ENCODE measurements at places on chromosomes 16 and 17.

- DNase-seq, result no peak
Observed at GRCh38 chr16:57143149-57143921, 42.5 kb downstream of the PSME3IP1 start.

DNA sequence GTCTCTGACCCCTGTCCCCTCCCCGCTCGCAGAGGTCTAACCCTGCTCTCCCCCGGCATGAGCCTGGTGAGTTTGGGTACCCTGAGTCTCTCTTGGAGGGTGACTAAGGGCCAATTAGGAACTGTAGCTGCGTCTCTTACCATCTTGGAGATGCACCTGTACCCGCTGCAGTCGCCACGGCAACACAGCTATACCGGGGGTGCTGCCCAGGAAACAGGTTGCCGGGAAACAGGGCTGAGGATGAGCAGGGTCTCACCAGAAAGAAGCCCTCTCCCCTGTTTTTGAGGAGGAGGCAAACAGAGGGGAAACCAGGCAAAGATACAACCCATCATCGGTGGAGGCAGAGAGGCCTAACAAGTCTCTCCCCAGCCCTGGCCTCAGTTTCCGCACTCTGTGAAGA, 140.2 kb downstream of the TMEM132E start:
- DNase-seq, result no peak

GRCh38 chr16:4139968-4140367, 23.7 kb upstream of the ADCY9 start:
- DNase-seq, result no peak

DNA sequence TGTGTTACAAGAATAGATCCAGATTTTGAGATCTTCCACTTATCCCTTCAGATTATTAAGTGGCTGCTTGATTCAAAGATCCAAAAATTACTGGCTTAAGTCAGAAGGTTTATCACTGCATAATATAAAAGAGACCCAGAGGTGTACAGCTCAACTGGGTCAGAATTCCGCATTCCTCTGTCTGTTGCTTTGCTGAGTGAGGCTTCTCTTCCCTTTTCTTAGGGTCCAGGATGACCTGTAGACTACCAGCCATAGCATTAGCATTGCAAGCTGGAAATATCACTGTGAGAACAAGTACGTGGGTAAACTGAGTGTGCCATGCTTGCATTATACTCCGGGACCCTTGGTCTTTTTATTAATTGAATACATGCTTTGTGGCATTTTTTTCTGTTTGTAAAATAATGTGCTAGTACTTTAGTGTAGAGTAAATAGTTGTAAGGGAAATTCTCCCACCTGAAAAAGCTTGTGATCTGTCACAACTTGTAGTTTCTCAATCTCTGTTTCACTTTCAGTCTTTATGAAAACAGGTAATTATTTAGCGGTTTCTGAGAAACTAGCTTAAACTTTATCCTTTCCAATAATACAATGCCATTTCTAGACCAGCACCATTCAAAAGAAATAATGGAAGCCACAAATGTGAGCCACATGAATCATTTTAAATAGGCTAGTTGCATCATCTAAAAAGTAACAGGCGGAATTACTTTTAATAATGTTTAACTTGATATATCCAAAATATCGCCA, 61.6 kb downstream of the TNRC6C start:
- DNase-seq, result peak; percentile 52

DNA sequence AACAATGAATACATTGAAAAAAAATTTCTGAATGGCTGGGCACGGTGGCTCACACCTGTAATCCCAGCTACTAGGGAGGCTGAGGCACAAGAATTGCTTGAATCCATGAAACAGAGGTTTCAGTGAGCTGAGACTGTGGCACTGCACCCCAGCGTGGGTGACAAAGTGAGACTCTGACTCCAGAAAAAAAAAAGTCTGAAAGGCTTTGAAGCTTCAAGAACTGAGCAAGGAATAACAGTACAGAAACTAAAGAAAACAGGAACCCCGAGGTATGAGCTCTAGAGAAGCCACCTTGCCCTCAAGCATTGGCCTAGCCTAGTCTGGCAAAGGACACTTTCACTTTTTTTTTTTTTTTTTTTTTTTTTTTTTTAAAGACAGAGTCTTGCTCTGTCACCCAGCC, 45.0 kb downstream of the TEX2 start:
- DNase-seq, result peak; percentile 72

DNA sequence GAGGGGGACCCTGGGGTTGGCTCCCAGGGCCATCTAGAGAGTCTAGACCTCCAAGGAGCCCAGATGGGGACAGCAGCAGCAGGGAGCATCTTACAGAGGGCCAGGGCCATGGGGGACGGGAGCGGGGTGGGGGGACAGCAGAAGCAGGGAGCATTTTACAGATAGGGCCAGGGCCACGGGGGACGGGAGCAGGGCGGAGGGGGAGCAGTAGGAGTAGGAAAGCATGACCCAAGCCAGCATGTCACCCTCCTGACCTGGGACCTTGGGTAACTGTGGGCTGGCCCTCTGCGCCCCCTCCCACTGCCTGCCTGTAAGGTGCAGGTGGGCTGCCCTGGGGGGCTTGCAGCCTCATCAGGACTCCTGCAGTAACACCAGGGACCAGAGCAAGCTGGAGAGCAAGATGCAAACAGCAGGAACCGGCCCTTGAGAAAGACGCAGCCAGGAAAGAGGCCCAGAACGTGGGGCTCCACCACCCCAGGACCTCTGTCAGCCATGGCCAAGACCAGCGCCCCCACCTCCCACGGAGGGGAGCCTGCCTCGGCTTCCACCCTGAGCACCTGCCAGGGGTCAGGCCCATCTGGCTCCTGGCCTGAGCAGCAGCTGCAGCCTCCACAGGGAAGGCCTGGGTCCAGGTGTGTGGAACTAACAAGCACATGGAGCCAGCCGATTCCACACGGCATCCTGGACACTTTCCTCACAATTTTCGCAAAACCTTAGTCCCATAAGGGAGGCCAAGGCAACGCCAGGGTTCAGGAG, 2.4 kb downstream of the ZNF598 start:
- DNase-seq, result no peak

DNA sequence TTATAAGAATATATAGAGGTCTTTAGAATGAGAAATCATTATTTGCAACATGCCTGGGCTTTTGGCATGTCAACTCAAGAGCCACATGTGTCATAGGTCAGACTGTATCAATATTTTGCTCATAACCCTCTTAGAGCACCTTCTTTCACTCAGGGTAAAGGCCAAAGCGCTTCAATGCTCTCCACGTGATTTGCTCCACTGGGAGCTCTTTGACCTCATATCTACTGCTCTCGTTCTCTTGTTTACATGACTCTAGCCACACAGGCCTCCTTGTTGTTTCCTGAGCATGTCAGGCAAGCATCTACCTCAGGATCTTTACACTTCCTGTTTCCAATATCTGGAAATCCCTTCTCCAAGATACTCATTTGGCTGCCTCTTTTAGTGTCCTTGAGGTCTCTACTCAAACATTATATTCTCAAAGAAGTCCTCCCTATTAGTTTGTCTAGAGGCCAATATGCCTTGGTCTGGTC, 148.4 kb downstream of the TOX3 start:
- no peak for DNase-seq

GRCh38 chr17:55420067-55420775, 1.4 kb downstream of the MMD start:
- DNase-seq, result peak; percentile 47
